BE2C (cell line): ENCODE measurements at places on chromosomes 6 and 20.
A peak's percentile ranks its signal among the peaks of the same experiment; 100 is the strongest.

DNA sequence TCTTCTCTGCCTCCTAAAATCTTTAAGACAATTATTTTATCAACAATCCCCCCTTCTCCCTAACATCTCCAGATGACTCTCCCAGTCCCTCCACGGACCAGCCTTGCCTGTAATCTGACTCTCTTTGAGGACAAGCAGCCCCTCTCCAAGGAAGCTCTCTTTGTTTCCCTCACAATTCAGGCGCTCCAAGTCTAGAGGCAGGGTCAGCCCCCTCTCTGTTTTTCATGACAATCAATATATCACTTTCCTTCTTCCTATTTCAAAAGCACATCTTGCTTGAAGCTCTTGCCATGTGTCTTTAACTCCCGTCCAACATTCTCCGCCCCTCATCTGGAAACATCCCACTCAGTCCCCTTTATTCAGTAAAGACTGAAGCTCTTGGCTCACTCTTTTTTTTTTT lies 393.4 kb upstream of the SULF2 start:
- no peak for DNase-seq

- DNase-seq = no peak
Measured at GRCh38 chr6:37583261-37583660, 83.6 kb upstream of the CCDC167 start.

- DNase-seq = no peak
Measured at GRCh38 chr6:157956171-157956730, 25.4 kb upstream of the SYNJ2 start.

DNA sequence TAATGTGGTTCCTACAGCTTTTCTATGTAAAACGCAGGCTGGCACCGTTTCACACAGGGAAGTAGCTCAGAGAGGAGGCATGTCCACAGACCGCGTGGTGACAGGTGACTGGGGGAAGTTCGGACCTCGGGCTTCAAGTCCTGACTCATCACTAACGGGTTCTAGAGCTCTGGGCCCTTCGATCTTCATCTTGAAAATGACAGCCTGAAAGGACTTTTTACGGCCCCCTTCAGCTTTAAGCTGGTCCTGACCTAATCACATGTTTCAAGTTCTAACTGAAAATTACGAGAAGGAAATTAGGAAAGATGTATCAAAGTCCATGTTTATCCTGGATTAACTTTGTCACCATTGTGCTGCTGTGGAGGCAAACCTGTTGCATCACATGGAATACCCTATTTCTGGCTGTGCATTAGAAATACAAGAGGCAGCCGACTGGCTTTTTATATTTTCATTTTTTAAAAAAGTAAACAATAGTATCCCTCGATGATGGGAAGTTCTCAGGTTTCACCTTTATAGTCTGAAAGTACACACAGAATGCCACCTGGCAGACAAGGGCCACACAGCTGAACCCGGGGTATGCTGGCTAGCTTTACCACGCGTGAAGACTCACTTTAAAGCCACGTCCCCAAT lies 2.0 kb downstream of the MAN1A1 start:
- DNase-seq = peak; percentile 55

DNA sequence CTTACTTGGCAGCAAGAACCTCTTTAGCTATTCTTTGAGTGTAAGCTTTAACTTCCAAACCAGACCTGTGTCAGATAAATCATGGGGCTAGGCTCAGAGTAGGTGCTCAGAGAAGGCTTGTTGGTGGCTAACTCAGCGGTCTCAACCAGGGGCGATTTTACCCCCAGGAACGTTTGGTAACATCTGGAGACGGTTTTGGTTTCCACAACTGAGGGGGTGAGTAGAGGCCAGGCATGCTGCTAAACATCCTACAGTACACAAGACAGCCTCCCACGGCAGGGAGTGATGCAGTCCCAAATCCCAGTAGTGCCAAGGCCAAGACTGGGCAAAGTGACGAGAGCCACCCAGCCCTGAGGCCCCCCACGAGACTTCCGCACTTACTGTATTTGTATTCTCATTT lies 59.2 kb downstream of the RAB44 start:
- DNase-seq = no peak

GRCh38 chr20:44549123-44549522 lies 27.3 kb upstream of the SERINC3 start:
- DNase-seq = no peak

DNA sequence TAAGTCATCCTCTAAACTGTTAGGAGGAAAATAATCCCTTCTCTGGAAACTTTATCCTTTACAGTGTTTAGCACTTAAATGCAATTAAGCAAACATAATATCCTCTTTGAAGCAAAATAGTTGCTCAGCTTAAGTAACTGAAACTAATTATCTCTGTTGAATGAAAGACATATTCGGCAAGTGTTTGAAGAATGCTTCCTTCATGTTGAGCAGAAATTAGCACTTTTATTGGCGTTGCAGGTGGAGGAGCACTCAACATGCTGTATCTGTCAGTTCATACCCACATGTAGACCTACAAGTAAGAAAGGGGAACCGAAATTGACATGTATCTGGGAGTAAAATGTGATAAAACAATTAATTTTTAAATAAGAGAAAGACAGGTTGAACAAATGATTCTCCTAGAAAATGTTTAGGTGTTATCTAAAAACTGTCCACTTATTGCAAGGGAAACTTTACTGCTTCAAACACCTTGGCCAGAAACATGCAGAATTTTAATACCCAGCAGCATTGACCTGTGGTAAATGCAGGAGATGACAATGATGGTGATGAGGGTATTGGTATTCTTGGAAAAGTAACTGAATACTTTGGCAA lies 987.0 kb upstream of the MAP3K7 start:
- DNase-seq = no peak

DNA sequence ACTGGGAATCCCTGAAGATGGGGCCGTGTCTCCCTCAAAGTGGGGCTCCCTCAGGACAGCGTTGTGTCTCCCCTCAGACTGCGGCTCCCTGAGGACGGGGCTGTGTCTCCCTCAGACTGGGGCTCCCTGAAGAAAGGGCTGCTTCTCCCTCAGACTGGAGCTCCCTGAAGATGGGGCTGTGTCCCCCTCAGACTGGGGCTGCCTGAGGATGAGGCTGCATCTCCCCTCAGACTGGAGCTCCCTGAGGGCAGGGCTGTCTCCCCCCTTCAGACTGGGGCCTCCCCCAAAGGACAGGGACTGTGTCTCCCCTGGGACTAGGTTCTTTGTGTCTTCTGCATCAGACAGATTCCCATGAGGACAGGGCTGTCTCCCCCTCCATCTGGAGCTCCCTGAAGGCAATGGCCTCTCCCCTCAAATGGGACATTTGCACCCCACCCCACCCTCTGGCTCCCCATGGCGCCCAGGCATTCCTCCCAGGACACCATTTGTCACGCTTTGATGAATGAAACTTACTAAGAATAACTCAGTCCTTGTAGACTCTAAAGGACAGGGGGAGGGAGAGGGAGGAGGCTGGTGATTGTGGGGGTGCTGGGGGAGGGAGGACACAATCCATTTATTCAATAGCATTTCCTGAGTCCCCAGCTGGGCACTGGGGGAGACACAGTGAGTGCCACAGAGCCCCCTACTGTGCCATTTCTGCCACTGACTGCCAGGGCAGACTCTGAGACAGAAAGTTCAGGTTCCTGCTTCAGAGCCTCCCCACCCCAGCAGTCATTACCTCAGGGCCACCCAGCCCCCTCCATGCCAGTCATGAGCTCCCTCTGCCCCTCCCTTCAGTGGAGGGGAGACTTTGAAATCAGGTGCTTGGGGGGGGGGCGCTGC lies 122.4 kb downstream of the MRPL14 start:
- no peak for DNase-seq

GRCh38 chr6:776528-776931 lies 83.6 kb upstream of the EXOC2 start:
- no peak for DNase-seq

GRCh38 chr6:95978230-95978629 lies 37.5 kb upstream of the FUT9 start:
- no peak for DNase-seq

DNA sequence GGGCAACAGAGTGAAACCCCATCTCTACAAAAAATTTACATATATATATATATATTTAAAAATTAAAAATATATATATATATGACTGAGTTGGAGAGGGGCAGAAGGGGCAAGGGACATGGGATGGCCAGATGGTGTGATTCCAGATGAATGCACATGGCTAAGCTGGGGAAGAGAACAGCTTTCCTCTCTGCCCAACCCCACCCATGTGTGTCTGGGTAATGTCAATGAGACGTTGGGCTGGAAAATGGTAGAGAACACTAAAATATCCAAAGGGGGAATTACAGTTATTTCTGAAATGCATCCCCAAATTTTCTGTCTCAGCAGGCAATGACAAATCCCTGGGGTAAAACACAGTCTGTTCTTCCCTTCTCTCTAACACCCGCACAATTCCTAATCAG lies 31.2 kb upstream of the CCND3 start:
- no peak for DNase-seq

DNA sequence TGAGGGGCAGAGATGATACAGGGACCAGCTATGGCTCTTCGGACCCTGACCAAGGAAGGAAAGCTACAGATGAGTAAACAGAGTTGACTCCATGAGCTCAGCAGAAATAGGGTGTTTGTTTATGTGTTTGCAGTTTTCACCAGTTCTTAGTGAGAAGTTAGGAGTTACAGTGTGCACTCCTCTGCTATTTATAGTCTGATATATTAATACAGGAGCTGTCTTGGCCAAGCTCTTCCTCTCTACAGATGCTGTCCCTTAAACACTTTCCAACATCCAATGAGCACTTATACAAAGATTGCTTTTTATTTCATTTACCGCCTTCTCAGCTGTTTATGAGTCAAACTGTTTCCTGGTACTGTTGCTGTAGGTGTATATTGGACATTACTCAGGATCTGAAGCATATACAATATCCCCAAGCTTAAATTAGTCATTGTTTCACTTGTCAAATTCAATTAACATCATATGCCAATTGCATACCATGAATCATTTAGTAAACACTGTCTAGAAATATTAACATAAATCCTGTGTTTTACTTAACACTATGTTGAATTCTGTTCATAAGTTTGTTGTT lies 618.0 kb downstream of the PRKN start:
- DNase-seq = no peak

DNA sequence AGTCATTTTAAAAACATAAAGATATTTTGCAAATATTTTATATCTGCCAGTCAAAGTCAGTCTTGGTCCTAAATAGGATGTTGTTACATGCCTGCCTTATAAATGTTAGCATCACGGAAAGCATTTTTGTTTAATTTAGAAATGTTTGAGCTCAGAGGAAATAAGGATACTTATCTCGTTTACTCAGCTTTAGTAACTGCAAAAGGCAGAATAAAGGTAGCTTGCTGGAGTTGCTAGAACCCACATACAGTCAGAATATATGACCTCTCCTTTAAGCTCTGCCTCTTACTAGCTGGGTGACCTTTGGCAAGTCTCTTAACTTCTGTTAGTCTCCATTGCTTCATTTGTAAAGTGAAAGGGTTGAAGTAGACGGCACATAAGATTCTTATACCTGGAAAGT lies 867.3 kb downstream of the KIF16B start:
- no peak for DNase-seq

DNA sequence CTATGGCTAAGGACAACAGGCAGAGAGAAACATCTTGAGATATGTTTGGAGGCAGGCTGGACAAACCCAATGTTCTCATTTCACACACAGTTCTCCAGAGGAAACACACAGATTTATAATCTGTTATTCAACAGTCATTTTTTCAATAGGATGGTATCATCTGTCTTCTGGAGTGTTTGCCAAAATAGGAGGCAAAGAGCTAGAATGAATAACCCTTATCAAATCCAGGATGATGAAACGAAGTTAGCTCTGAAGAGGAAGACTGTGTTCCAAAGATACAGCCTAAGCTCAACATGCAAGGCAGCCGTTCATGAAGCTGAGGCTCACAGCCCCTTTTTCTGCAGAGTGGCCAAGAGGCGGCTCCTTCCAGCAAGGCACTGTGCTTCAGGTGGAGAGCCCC lies 70.8 kb downstream of the PPP1R3G start:
- DNase-seq = no peak

DNA sequence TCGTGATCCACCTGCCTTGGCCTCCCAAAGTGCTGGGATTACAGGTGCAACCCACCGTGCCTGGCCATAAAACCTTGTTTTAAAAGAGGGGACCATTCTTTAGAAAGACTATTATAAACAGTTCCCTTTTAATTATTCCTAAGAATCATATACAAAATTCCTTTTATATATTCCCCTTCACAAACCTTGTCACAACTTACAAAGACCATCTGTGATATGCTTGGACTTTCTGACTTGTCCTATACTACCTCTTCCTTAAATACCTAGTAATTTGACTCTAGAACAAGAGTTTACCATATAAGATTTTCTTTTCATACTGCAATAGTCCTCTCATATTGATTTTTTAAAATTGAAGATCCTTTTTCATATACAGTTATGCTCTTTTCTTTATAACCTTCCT lies 135.8 kb upstream of the PRSS16 start:
- DNase-seq = no peak

GRCh38 chr6:89081423-89082322 lies 1.1 kb downstream of the PNRC1 start:
- peak; percentile 99 for DNase-seq

DNA sequence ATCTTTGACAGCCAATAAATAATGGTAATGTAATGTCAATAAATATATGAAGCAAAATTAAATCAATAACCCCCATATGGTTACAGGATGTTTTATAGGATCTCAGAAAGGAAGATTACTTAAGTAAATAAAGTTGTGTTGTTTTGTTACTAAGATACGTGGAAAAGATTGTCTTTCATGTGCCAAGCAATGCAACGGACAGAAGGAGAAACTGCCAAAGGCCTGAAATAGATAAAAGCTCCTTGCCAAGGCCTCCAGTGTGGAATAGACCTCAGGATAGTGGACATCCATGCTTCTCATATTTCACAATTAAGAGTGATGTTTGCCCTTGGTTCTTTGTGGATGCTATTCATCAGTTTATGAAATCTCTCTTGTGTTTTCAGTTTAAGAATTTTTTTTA lies 16.4 kb upstream of the FNDC1 start:
- no peak for DNase-seq

- DNase-seq = no peak
Measured at GRCh38 chr6:114362396-114362795, 19.6 kb upstream of the HS3ST5 start.

GRCh38 chr6:160032538-160032937 lies 63.7 kb downstream of the IGF2R start:
- no peak for DNase-seq

- no peak for DNase-seq
Measured at GRCh38 chr6:96450082-96450769, 71.4 kb upstream of the UFL1 start.

DNA sequence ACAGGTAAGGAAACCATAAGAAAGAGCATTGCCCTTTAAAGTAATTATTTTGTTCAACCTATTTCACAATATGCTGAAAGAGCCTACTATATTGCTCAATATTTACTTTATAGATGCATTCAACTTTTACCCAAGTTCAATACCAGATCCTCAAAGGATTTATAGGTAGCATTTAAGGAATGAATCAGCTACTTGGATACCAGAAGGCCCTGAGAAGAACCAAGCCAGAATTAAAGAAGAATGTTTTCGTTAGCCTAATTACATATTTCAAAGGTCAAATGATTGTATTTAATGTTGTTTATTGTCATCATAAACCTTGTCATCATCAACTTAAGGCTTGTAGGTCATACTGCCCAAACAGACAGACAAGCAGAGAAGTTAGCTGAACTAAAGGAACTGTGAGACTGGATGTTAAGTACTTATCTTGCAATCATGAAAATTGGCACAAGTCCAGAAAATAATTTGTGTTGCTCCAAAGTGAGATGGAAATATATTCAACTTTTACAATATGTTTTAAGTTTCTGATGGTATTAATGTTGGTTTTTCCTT lies 636.7 kb downstream of the RFPL4B start:
- no peak for DNase-seq
